ENCODE measurements at places on chromosomes 11 and 22.
A peak's percentile ranks its signal among the peaks of the same experiment; 100 is the strongest.

DNA sequence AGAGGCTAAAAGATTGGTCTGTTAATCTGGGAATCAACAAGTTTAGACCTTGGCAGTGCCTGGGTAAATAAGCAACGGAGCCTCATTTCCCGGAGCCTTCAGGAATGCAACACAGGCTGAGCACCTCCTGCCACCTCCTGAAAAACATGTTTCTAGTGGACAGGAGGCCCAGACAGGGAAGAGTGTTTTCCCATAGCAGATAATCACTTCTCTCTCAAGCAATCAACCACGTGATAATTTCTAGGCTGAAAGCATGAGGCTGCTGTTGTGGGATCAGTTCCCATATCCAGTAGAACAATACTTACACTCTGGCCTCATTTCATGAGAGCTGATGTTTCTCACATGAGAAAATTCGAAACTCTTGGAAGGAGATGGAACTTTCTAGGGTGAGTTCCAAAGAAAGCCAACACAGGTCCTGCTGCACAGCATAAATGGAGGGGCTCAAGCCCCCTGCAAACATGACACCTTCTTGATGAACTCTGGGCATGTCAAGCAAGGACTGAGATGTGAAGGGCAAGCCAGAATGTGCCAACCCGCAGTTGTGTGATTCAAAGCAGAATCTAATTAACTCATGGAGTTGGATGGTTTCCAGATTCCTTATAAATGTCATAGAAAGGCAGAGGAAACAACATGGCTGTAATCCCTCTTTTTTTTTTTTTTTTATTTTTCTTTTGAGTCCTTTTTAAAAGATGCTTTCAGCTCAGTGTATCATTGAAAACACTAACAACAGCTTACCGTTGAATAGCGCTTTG is 228.5 kb upstream of the SESN3 start:
- no peak for DNase-seq

DNA sequence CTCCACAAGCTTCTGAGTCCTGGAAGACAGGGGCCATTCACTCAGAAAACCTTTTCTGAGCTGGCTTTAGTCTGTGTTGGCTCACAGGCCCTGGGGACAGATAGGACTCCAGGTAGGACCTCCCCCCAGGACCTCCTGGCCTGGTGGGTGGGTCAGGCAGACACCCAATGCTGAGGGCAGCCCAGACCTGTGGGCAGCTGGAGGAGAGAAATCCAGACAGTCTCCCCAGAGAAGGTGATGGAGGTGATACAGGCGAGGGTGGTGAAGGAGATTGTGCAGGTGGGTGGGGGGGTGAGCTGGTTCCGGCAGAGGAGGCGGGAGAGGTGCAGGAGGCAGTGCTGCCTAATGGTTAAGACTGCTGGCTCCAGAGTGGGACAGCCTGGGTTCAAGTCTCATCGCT is 15.6 kb downstream of the LRRC32 start:
- no peak for DNase-seq

DNA sequence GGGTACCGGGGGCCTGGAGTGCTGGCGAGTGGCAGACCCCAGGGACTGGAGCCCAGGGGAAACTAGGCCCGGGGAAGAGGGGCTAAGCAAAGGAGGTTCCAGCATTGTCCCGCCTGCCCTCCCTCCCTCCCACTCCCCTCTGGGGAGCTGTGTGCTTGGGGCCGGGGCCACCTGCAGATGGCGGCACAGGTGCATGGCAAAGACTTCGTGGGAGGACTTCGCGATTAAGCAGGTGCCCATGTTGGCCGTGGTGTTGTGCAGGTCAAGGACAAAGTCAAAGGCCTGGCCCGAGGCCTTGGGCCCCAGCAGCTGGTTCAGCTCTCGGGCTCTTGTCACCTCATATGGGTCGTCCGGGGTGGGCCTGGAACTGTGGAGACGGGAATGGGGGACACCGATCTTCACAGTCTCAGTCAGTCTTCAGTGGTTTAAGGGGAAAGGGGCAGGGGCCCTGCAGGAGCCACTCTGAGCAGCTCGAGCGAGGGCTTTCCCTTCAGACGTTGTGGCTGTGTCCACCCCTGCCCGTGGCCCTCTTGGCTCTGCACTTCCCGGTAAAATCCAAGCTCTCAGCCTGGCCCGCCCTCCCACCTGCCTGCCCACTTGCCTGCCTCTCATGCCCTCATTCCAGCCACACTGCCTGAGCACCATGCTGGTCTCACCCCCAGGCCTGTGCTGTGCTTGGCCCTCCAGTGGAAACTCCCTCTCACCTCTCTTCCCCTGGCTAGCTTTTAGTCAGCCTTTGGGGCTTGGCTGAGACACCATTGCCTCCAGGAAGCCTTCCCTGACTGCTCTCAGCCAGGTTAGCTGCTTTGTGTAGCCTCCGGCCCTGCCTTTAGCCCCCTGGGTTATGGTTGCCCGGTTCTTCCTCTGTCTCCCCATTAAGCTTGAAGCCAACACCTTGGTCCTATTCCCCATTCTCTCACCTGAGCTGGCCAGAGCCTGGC is 4.7 kb downstream of the ACY3 start:
- DNase-seq, result no peak

GRCh38 chr22:32044913-32045312 is 1.9 kb downstream of the SLC5A1 start:
- peak; percentile 17 for DNase-seq

DNA sequence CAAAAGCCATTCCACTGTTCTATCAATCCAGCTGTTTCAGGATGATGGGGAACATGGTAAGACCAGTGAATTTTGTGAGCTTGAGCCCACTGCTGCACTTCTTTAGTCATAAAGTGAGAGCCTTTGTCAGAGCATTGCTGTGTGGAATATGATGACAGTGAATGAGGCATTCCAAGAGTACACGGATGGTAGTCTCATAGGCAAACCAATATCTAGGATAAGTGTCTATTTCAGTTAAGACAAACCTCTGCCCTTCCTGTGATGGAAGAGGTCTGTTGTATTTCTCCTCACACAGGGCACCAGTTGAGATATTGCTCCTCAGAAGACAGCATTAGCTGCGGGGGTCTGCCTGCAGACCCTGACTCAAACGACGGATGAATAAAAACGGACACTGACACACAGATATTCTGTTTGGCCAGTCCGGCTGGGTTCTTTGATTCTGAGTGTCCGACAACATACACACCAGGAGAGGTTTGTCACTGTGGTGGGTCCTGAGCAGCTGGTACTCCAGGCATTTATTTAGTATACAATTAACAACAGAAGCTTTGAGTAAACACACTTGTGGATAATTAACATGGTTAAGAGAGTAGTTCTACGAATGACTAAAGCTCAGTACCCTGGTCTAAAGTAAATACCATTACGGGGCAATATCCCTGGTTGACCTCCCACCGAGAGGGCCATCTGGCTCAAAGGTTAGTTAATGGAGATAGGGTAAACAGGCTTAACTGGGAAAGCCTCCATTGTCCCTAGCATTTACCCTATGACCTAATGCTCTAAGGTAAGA is 121.7 kb downstream of the ZNF280B start:
- no peak for DNase-seq

- no peak for DNase-seq
These were observed 1.9 kb downstream of the PATL1 start for GRCh38 chr11:59666969-59667368.

DNA sequence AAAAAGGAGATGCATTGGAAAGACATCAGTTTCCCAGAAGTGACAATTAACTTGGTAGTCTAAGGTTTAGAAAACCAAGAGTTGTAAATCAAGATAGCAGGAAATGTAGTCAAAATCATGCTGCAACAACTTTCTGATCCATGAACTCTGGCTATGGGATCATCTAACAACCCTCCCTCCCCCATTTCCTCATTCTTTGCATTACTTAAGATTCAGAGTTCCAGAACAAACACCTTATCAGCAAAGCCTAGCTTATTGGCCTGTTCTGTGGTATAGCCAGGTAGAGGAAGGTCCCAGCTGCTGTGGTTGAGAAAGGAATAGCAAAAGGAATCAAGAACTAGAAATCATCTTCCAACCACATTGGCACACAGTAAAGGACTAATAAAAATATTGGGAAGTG is 651.1 kb downstream of the METTL15 start:
- no peak for DNase-seq

- no peak for DNase-seq
These were observed 6.1 kb downstream of the APLNR start for GRCh38 chr11:57230791-57231538.

GRCh38 chr11:65488273-65489034 is 10.4 kb upstream of the MALAT1 start:
- peak; percentile 85 for DNase-seq

- no peak for DNase-seq
These were observed 65.2 kb upstream of the CRYBB3 start for GRCh38 chr22:25134451-25134850.

DNA sequence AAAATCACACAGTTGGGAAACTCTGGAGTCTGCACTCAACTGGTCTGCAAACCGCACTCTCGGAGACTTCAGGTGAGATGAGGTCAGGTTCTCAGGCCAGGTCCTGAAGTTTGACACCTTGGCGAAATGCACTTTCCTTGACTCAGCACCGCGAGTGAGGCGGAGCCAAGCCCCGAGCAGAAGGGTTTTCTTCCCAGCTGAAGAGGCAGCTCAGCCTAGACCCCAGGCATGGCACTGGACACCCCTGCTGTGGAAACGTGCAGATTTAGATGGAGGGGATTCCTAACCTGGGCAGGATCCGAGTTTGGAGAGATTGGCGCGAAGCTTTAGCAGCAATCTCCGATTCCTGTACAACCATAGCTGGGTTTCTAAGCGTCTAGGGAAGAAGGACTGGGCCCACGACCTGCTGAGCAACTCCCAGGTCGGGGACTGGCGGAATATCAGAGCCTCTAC is 835 bp upstream of the MYOD1 start:
- no peak for DNase-seq

- DNase-seq, result no peak
These were observed 417.6 kb downstream of the AASDHPPT start for GRCh38 chr11:106495046-106495445.

DNA sequence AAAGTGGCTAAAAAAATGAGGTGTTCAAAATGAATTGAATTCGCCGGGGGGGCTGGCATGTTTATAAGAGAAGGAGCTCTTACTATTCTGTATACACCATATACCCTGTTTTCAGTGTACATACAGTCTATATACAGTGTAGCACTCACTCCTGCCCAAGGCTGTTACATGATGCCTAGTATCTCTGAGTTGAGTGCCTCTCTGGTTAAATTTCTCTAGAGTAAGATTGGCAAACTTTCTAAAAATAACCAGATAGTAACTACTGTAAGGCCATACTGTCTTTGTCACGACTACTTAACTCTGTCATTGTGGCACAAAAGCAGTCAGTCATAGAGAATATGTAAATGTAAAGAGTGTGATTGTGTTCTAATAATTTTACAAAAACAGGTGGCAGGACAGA is 58.1 kb downstream of the PHF21A start:
- no peak for DNase-seq

GRCh38 chr11:83659466-83659865 is 373.3 kb upstream of the CCDC90B start:
- no peak for DNase-seq

GRCh38 chr22:44620841-44621257 is 81.2 kb upstream of the PRR5 start:
- no peak for DNase-seq
